ENCODE measurements at places on chromosomes 5 and 9.

DNA sequence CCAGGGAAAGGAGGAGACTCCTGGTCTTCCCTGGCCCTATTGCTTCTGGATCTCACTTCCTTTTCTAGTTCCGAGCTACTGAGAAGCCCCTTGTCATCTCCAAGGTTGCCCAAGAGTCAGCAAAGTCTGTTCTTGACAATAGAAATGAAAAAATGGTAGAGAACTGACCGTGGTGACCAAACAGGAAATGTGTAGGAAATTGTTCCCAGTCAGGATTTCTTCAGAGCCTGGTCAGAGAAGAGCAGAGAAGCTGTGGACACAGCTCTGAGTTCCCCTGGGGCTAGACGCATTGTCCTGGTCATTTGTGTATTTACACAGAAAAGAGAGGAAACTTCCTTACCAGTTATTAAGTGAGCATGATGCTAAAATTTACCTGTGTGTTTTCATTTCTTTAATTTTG is 35.6 kb downstream of the S1PR3 start:
- DNase-seq = no peak

DNA sequence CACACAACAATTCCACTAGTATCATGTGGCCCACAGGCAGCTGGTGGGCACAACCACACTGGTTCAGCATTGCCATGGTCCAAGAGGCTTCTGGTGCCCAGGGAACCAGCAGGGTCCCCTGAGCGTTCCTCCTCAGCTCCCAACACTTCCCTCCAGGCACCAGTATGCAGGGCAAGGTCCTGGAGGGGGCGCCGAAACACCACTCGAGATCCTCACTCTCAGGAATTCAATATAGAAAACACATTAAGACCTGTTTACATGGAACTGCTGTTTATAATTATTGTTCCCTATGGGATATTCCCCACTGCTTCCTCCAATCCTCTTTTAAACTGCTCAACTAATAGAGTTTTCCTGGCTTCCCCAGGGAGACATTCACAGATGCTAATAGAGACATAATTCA is 91.9 kb upstream of the GABRP start:
- DNase-seq = no peak

DNA sequence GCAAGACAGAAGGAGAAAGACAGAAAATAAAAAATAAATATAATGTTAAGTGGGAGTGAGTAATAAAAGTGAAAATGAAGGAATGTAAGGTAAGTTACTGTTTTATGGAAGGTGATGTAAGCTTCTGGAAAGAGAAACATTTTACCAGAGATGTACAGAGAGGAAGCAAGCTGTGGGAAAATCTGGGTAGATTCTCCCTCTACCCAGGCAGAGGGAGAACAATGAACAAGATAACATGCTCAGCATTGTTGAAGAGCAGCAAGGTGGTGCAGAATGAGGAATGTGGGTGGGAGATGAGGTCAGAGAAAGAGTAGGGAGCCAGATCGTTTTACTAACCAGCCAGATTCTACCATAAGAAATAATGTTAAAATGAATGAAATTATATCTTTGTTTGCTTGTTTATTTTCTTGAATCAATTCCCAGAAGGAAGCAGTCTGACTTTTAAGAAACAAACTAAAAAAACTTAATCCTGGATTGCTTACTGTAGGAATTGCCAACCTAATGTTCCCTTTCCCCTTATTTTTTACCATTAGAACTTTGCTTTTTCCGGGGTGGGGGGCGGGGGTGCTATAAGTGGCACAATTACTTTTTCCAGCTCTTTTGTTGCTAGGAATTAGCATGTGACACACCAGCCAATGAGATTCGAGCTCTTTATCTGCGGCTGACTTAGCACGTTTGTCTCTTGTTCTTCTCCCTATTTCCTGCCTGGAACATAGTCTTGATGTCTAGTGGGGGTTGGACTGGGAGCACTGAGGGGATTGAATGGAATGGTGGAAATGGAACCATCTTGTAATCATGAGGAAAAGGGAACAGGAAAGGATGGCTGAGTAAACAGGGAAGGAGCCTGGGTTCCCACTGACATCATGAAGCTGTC is 356.7 kb downstream of the TMEM167A start:
- no peak for DNase-seq

GRCh38 chr5:123294544-123294943 is 128.7 kb downstream of the CEP120 start:
- DNase-seq = no peak

GRCh38 chr9:752201-752600 is 89.3 kb upstream of the DMRT1 start:
- no peak for DNase-seq

DNA sequence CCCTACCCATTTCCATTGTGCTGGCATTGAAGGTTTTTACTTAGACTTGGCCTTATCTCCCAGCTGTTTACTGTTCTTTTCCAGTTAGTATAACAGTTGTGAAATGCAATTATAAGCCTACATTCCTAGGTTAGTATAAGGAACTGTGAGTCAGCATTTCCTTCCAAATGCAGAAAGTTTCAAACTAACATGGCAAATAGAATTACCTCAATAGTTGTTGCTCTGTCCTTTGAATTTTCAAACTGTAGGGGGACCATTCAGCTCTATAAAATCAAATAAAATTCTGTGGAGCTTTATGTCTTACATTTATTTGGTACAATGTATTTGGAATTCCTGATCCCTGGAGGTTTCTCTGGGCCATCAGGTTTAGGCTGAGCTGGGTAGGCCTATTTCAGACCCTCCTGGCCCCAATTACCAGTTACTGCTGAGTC is 47.2 kb downstream of the ARHGEF28 start:
- no peak for DNase-seq

DNA sequence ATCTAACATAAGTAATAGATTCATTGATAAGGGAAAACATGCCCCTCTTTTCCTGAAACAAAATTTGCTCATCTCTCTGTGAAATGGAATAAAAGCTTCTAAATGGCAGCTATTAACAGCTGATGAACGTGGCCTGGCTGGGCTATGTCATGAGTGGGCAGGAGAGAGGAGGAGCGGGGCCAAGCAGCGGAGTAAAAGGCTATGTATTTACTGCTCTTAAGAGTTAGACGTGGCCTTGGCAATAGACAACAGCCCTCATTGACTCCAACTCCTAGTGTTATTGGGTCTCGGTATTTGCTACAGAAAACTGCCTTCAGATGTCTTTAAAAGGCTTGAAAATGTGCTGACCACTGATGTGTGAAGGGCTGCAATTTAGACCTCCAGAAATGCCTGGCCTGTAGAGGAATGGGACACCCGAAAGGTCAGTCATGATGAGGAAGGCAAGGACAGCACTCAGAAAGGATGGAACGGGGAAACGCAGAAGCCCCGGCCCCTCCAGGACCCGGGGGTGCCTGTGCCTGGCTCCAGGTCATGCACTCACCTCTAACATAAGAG is 116.8 kb downstream of the PDZD2 start:
- no peak for DNase-seq

GRCh38 chr5:118557251-118557661 is 431.1 kb downstream of the DTWD2 start:
- DNase-seq = no peak

DNA sequence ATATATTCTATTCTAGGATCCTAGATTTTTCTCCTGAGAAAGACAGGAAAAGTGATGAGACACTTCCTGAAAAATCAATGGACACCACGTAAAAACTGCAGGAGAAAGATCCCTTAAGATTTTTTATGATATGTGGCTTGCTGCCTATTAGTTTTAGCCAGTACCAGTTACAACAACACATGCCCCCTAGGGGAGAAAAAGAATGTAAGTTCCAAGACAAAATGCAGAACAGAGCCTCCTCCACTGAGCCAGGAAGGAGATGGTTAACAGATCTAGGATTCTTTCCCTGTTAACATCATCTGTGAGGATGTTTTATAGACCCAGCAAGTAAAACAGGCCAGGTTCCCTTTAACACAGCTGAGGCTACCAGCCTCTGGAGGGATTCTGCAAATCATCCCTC is 574.7 kb downstream of the TLE4 start:
- DNase-seq = peak; percentile 0

- no peak for DNase-seq
Measured at GRCh38 chr5:151146061-151146460, 11.5 kb downstream of the ANXA6 start.

GRCh38 chr9:37026113-37026930 is 7.7 kb downstream of the PAX5 start:
- no peak for DNase-seq

GRCh38 chr5:21024966-21025365 is 1037.0 kb upstream of the CDH18 start:
- DNase-seq = no peak

DNA sequence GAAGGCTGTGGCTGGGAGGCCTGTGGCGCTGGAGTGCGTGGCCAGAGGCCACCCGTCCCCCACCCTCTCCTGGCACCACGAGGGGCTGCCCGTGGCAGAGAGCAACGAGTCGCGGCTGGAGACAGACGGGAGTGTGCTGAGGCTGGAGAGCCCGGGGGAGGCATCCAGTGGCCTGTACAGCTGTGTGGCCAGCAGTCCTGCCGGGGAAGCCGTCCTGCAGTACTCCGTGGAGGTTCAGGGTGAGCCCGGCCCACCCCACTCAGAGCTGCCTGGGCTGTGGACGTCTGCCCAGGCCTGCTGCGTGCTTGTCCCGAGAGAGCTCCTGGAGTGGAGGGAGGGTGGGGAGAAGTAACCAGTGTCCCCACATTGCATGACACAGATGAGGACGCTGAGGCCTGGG is 89.2 kb downstream of the HMCN2 start:
- no peak for DNase-seq

DNA sequence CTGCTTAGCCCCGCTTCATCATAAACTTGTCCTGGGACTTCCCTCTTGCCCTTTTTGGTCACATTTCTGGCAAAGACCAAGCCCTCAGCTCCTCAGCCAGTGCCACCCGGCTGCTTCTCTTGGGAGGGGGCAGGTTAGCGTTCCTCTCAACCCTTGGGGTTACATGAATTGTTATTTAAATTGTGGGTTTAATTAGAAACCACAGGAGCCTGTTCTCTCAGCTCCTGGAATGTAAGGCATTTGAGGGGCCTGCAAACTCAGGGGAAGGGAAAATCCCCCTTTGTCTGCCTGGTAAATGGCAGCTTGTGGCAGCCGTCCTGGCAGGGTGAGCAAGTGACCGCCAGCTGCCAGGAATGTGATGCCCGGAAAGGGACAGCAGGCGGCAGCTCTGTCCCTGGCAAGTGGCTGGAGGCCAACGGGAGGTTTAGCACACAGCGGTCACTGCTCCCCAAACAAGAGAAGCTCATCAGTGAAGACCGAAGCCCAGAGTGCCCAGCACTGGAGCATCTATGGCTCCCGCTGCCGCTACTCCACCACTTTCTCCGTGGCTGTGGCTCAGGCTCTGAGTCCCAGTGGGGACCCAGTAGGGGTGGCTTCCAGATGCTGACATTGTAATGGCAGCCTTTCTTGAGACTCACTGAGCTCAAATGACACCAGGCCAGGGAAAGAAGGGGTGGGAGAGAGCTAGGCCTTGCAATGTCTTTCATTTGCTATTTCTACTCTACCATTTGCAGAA is 51.7 kb downstream of the SHB start:
- no peak for DNase-seq

- no peak for DNase-seq
Measured at GRCh38 chr9:90124961-90125360, 517.7 kb downstream of the DIRAS2 start.

GRCh38 chr9:122095010-122095767 is 2.1 kb upstream of the TTLL11 start:
- peak; percentile 54 for DNase-seq

DNA sequence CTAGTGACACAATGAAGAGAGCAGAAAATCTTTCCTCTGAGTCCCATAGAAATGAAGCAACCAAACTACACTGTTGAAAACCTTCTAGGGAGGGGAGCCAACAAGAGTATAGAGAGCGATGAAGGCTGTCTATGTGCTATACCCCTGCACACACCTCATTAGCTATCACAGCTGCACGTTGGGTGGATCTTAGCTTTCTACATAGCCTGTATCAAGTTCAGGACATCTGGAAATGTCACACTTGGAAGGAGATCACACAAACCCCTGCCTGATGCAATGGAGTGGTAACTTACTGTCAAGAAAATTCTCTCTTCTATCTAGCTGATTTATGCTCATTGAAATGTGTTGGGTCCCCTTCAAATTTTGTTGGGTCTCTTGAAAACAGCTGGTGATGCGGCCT is 127.0 kb upstream of the NTRK2 start:
- DNase-seq = no peak

GRCh38 chr5:64273276-64273675 is 107.6 kb downstream of the RNF180 start:
- no peak for DNase-seq

DNA sequence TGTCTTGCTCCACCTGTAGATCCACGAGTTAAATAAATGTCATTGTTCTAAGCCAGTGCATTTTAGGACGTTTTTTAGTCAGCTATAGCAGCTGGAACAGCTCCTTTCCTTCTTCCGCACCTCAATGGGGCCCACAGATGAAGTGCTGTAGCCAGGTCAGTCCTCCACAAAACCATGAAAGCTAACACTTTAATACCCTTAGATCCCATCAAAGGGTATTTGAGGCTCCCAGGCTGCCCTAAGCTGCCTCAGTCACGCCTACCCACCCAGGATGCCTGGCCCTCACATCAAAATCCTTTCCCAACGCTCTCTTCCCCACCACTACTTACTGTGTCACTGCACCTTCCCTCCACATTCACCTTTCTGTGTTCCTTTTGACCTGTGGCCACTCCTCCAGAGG is 44.1 kb upstream of the ACO1 start:
- DNase-seq = no peak

DNA sequence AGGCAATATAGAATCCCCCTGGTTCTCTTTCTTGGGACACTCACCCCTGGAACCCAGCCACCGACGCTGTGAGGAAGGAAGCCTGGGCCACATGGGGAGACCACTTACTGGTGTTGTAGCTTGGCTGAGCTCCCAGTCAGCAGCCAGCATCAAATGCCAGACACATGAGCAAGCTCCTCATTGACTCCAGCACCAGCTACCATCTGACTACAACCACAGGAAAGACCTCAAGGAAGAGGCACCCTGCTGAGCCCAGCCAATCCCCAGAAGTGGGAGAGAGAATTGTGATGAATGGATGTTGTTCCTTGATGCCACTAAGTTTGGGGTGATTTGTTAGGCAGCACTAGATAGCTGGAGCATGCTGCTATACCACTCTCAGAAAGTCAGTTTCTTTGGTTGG is 36.0 kb downstream of the BNIP1 start:
- DNase-seq = no peak

GRCh38 chr5:178333821-178334481 is 101.3 kb upstream of the PHYKPL start:
- no peak for DNase-seq

DNA sequence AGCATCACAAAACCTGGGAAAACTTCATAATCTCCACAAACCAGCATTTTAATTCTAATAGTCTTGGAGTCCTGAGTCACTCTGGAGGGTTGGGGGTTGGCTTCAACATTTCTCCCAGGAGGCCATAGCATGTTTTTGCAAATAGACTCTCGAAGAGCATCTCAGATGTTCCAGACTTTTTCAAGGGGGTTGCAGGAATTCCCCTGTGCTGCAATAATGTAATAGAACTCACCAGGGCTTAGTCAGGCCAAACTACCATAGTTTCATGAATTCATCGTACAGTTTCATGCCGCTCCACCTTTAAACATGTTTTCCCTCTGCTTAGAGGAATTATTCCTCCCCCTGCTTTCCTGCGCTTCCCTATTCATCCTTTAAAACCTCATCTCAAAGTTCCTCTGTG is 499.5 kb upstream of the KLF4 start:
- no peak for DNase-seq

Measured in Jurkat, Clone E6-1 (cell line).